ENCODE measurements at places on chromosomes 5 and 9.

DNA sequence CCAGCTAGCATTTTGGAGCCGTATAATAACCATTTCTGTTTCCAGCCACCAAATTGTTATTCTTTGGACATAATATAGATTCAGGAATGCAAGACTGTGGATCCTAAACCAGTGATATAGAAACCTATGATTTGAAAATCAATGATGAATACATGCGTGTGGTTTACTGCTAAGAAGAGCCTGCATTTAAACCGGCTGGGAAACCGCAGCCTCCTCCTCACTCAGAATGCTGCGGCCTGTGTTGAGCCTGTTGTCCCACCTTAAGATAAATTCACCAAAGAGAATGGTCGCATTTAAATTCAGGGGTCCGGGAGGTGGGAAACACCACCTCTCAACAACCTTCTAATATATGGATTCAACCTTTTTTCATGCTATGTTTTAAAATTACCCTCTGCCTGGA lies 148.0 kb downstream of the MEF2C start:
- DNase-seq: no peak

DNA sequence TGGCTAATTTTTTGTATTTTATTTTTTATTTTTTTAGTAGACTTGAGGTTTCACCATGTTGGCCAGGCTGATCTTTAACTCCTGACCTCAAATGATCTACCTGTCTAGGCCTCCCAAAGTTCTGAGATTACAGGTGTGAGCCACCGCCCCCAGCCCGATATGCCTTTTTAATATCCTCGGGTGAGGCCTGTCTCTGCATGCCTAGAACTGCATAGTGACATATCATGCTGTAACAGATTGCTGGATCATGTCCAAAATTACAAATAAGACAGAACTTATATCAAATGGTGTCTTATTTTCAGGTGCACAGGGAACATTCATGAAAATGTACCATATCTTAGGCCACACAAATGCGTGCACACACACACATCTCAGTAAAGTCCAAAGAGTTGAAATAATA lies 39.1 kb upstream of the PJA2 start:
- DNase-seq: no peak

DNA sequence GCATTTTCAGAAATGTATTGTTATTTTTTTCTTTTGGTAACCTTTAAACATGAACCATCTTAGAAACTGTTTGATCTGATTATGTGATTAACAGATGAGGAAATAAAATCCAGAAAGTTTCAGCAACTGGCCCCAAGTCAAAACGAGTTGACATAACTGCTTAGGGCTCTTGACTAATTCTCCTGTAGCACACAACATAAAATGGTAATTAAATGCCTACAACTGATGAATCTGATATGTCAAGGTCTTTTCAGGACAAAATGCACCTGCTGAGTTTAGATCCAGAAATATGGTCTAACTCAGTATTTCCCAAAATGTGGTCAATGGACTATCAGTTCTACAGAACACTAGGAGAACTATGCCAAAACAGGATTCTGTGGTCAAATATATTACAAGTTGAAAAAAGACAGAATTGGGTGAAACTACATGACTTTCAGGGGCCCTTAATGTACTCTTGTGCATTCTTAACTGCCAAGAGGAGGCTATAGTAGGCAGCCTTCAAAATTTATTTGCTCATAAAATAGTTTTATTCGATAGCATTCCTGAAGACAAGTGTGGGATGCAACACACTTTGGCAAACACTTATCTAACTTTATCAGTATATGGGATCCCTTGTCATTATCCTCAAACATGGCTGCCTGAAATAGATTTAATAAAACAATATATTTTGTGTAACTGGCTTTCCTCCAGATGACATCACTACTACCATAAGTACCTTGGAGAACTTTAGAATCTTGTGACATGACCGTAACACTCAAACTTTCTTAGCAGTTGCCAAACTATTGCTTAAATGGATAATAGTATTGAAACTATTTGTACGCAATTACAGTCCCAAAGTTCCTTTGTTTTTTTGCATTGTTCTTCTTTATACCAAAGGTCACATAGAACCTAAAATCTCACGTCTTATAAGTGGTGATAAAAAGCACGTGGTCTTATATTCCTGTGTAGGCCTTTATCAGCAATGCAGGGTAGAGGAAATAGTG lies 59.4 kb downstream of the FBN2 start:
- no peak for DNase-seq

GRCh38 chr5:22751536-22751935 lies 101.6 kb downstream of the CDH12 start:
- no peak for DNase-seq

GRCh38 chr5:172424111-172424490 lies 30.2 kb downstream of the SH3PXD2B start:
- no peak for DNase-seq

DNA sequence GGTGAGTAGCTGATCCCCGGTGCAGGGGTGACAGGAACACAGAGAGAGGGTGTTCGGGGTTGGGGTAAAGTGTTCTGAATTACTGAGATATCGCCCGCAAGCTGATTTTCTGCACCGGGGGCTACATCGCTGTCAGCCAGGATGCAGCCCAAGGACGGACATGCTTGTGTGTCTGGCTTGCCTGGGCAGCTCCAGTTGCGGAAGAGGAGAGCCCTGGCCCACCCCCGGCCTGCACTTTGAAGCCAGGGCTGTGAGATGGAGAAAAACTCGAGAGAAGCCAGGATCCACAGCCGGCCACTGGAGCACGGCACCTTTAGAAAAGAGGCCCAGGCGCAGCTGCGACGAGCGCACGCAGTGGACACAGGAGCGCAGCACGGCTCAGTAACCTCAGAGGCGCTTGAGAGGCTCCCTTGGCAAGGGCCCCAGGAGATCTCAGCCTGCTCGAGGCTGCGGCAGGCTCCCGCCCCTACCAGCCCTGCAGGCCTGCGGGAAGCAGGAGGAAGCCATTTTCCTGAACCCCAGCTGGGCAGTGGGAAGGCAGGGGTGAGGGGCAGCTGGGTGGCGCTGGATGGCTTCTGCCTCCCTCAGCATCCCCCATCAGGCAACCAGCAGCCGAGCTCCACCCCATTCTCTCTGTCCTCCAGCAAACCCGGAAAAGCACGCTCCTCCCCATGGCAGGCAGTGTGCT lies 59.2 kb downstream of the C9orf50 start:
- peak; percentile 23 for DNase-seq

DNA sequence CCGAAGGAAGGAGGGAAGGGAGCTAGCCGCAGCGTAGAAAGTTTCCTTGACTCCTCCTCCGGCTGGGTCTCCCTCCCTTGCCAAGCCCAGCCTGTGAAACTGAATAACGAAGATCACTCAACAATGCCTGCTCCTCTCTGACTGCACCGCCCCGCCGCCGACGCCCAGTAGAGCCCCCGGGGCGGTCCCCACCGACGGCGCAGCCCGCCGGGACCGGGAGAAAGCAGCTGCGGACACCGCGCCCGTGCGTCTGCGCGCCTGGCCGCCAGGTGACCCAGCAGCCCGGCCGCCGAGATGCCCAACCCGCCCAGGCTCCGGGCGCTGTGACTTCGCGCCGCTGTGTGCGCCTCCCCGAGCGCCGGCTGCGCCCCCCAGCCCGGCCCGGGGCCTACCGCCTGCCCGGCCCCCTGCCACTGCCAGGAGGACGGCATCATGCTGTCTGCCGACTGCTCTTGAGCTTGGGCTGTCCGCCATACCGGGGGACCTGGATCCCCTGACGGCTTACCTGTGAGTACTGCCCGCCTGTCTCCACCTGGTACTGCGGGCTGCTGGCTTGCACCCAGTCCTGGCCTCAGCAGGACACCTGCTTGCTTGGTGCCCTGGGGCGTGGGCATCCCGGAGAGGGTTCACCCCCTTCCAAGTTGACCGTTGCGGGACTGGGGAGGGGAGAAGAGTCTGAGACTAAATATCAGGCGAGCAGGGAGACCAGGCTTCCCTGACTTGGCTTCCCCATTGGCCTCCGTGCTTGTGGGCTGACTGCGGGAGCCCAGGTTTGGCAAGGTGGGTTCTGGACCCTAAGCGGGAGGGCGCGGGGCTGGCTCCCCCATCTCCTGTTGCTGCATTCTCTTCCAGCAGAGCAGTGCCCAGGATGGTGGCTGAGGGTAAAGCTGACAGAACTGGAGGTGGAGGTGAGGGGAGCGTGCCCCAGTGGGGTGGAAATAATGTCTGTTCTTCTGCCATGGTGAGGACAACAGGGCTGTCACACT lies 26.2 kb upstream of the SPTLC1 start:
- no peak for DNase-seq

- DNase-seq: no peak
Measured at GRCh38 chr9:113651896-113652295, 188.4 kb downstream of the RGS3 start.

DNA sequence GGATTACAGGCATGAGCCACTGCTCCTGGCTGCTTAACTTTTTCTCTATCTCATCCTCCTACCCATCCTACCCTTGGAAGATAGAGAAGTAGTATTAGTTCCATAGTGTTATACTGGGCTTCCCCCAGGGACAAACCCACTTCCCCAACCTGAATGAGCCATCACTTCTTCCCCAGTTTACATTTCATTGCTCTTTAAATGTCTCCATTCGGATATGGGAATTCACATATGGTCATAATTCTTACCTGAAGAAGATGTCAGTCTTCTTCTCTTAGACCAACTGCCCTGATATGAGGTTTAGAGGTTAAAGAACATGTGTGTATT lies 1.9 kb downstream of the CD274 start:
- no peak for DNase-seq

DNA sequence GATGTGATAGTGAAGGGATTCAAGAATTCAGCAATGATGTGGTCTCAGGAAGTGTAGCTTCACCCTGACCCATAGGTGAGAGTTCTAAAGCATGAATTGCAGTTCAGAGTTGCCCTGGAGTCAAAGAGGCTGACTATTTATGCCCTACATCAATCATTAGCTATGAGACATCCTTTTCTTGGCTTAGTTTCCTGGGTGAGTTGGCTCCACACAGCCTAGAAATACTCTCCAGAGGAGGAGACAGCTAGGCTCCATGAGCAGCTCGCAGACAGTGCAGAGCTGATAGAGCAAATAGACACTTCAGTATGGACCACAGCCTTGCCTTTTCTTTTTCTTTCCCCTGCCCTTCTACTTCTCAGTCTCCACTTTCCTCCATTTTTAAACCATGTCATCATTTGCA lies 1651.8 kb downstream of the MAT2B start:
- DNase-seq: no peak

GRCh38 chr9:2341126-2341525 lies 280.5 kb upstream of the VLDLR start:
- DNase-seq: no peak

DNA sequence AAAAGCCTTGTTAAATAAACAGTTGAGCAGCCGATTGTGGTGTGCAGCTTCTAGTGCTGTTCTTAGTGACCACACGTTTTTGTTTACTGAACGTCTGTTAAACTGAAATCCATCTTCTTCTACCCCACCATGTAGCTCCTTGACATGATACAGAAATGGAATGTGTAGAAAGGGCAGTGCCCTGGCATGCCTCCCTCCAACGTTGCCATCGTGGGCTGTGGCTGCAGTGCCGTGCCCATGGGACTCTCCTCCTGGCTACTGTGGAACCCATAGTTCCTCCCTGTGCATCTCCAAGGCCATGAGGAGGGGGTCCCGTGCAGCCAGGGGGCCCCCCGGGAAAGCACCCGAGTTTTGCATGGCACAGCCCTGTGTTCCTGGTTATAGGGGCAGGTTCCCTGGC lies 23.3 kb upstream of the TGFBI start:
- no peak for DNase-seq

DNA sequence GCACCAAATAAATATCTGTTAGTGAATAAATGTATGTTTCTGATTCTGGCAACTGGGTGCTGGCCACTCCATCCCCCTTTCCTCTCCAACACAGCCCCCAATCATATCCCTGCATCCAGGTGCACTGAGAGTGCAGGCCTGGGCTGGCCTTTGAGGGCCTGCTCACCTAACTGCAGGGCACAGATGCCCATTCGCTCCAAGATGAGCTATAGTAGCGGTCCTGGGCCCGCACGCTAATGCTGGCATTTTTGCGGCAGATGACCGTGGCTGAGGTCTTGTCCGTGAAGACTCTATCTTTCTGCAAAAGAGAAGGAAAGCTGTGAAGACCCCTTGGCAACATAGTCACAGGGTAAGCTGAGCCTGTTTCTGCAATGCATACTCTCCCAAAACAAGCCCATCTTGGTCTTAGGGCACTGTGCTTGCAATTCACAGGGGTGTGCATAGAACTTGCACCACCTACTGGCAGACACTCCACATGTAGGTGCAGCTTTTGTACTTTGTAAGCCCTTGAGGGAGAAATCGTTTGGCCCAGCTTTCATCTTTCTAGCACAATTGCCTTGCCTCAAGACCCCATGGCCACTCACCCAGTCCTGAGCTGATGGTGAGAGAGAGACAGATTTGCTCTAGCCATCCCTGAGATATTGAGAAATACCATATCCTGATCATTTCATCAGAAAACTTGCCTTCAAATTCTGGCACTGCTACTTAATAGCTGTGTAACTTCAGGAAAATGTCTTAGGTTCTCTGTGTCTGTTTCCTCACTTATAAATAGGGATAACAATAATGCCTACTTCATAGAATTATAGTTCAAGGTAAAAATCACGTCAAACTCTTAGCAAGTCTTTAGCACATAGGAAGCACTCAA lies 13.5 kb downstream of the IL12B start:
- no peak for DNase-seq

- no peak for DNase-seq
Measured at GRCh38 chr5:169637085-169637548, at the start of gene DOCK2. TSS of gene DOCK2 (plus strand) at chr5:169637275. CDS start at chr5:169637327, 52 bp downstream.

DNA sequence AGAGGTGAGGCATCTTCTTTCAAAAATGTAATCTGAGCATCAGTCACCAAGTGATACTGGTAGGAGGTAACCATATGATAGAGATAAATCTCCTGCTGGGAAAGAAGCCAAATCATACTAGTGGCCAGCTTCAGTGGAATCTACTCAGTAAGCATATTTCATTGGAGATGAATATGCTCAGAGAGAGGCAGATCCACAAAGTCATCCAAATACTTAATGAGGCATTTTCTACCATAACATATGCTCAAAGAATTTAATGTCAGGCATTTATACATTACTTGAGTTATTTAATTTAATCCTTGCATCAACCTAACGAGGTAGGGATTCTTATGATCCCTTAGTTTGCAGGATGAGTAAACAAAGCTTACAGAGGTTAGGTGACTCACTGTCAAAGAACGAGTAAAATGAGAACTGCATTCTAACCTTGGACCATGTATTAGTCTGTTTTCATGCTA lies 50.9 kb upstream of the DMRTA1 start:
- DNase-seq: no peak

- DNase-seq: no peak
Measured at GRCh38 chr9:1522219-1522767, 472.1 kb downstream of the DMRT2 start.

Data from DMS153 (cell line).